ENCODE measurements at places on chromosomes 7 and 10. TPM values are rescaled to one million over a fixed set of nuclear protein-coding genes. Genes with fewer than 3 reads are reported as not detected.
A peak's percentile ranks its signal among the peaks of the same experiment; 100 is the strongest.

- no peak for DNase-seq
These were observed 14.3 kb upstream of the NOM1 start for GRCh38 chr7:156935250-156935649.

Gene GSTO2
- 0.47 TPM for polyA plus RNA-seq

Gene TAC1
- not detected for polyA plus RNA-seq

DNA sequence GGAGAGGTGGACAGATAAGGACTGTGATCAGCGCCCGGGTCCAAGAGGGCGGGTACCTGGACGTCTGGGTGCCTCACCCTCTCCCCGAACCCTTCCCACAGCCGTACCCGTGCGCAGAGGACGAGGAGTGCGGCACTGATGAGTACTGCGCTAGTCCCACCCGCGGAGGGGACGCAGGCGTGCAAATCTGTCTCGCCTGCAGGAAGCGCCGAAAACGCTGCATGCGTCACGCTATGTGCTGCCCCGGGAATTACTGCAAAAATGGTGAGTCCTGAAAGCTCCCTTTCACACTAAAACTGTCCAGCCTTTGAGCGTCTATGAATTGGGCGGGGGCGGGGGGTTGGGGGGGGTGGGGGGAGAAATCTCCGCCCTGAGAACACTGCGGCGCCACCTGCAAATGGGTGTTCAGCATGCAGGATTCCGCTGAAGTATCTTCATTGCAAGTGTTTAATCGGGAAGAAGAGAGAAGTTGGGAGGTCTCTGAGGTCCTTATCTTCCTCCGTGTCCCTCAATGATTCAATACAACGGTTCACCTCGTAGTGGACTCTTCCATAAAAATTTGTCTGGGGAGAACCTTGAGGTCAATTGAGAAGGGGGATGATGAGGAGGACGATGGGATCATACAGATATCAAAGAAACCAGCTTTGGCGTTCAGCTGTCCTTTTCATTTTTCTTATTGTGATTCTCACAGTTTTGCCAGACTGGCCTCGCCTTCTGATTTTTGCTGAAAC, 906 bp downstream of the DKK1 start:
- peak; percentile 53 for DNase-seq

DNA sequence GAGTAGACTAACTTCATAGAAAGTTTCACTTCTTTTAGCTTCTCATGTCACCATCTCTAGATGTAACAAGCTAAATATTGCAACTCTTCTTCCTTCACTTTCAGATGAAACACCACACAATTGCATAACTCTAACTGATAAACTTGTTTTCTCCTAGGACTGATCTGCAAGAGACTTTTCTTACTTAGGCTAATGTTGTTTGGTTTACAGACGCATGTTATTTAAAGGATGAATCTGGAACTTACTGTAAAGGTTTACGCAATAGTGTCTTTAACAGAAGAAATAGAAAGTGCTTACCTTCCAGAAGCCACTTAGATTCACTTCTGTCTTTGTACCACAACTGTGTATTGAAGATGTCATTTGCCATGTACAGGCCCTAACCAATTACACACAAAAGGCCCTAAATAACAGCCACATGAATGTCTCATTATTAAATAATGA, 22.1 kb upstream of the ZC3HAV1 start:
- DNase-seq = no peak

DNA sequence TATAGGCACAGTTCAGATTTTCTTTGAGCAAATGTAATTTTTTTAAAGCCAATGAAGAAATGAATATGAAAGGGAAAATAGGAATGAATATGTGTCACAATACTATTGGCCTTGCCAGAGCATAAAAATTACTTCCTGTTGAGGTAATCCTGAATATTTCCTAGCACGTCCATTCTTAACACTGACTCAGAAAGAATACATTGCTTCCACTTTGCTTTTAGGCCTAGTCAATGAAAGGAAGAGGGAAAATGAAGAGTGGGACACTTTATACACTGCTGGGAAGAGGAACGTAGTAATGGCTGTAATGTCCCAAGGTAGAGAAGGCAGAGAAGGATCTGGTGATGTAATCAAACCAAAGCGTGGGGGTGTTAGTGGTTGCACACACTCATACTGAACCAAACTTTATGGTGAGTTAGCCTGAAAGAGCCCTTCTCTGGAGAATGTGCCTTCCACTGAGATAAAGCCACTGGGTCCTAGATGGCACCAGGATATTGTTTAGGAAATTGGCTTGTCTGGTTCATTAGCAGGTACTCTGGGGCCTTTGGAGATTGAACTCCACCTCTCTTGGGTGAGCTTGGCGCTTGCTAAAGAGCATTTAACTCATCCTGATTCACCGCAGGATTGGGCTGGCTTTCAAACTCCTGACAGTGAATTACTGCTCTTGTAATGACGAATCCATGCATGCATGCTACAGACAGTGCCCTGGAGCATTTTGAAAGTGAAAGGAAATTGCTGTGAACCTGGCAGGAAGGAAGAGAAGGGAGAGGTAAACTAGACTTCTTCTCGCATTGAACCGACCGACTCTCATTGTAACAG, 254.9 kb downstream of the KIAA1217 start:
- no peak for DNase-seq

Gene SPAM1
- not detected for polyA plus RNA-seq

DNA sequence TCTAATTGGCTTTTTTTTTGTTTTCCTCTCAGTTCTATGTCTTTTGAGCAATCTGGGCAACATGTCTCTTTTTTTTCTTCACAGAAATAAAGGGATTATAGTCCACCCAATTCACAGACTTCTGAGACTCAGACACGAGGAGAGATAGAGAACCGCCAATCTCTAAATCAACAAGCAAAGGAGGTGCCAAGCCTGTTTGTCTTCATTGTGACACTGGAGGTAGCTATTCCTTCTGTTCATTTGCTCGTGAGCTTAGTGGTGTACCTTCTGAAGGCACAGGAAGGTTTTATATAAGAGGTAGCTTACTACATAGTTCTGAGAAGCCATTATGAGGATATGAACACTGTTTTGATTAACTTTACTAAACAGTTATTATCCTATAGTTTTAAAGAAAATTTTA, 6.1 kb downstream of the EPHB6 start:
- DNase-seq = no peak

DNA sequence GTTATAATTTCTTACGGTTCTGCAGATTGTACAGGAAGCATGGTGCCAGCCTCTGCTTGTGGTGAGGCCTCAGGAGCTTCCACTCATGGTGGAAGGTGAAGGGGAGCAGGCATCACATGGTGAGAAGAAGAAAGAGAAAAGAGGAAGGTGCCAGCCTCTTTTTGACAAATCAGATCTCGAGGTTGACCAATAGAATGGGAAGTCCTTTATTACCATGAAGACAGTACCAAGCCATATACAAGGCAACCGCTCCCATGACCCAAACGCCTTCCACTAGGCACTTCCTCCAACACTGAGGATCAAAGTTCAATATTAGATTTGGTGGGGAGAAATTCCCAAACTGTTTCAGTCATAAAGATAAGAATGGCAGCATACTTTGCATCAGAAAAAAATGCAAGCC, 502.8 kb downstream of the GLRX3 start:
- DNase-seq = no peak

- no peak for DNase-seq
These were observed 65.1 kb upstream of the VSTM2A start for GRCh38 chr7:54477083-54477482.

GRCh38 chr10:13390604-13391522, 42.8 kb upstream of the SEPHS1 start:
- peak; percentile 21 for DNase-seq

- no peak for DNase-seq
These were observed 58.1 kb upstream of the WDR11 start for GRCh38 chr10:120793088-120793487.

Gene MOGAT3
- not detected for polyA plus RNA-seq

Gene PNLIPRP2
- polyA plus RNA-seq = not detected

Gene CELF2
- 0.08 TPM for polyA plus RNA-seq

GRCh38 chr7:113410796-113411195, 292.4 kb upstream of the SMIM30 start:
- no peak for DNase-seq
